Prostate gland (tissue), 2 donors: ENCODE measurements at places on chromosomes 13 and 19. TPM values are rescaled to one million over a fixed set of nuclear protein-coding genes. Genes with fewer than 3 reads are reported as not detected.

DNA sequence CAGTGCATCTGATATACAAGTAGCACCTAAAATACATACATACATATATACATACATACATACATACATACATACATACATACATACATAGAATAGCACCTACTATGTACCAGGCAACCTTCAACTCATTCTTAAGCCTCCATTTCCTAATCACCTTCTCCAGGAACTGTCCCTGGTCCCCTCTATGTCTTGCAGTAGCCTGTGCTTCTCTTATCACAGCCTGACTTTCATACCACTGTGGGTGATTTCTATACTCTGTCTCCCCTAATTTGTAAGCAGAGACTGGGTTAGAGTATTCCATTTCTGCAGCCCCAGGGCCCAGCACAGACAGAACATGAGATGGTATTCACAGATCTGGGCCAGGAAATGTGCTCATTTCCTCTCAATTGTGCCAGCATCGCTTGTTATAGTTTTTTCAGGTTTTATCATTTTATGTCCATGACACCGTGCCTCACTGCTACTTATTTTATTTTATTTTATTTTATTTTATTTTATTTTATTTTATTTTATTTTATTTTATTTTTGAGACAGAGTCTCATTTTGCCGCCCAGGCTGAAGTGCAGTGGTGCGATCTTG lies 14.2 kb upstream of the COLGALT1 start:
- DNase-seq, result no peak
- no peaks in the 10 kb centered on the region for H3K4me1 ChIP-seq
- no peaks in the 10 kb centered on the region for H3K36me3 ChIP-seq
- H3K4me3 ChIP-seq, result no peak overlapping the region
- no peaks in the 10 kb centered on the region for H3K27me3 ChIP-seq

DNA sequence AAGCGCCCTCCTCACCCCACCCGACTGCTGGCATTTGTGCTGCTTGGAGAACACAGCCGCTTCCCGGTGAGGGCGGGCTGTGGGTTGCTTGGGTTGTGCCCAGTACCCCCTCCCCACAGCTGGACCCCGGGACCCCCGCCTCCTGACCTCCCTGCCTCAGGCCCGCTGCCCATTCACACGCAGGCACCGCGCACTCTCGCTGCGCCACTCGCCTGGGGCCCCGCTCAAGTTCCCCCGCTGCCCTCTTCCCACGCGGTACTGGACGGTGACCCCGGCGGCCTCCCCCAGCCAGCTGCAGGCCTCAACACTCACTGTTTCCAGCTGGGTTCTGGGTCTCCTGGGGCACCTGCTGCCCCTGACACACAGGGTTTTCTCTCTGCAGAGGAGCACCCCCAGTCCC lies 16.4 kb downstream of the PLEKHJ1 start:
- no peaks in the 10 kb centered on the region for H3K27me3 ChIP-seq
- H3K36me3 ChIP-seq, result peaks cover 13% of the 10 kb centered on the region
- H3K27ac ChIP-seq, result no peak overlapping the region
- no peak overlapping the region for H3K4me3 ChIP-seq

DNA sequence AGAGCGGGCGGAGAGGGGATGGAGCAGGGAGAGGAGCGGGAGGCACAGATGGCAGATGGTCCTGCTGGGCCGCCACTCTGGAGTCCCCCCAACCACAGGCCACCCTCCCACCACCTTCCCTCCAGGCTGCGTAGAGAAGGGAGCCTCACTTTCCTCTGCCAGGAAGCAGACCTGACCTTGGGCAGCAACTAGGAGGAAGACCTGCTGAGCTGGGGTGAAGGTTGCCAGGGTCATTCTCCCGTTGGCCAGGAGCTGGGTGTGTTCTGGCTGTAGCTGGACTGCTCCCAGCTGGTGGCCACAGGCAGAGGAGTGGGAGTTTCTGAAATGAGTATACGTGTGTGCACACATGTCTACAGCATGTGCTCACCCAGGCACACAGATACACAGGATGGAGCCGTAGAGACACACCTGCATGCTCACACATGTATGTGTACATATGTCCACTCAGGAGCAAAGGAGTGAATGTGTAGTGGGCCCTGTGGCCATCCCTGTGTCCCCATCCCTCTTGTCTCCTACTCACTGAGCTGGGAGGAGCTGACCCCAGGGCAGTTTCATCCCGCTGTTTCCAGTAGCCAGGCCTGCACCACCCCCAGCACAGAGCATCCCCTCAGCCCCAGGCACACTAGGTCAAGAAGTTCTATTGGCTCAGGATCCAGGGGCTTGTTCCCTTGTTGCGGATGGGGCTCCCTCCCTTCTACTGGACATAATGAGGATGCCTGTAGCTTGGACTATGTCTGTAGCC lies 53.0 kb downstream of the CHST8 start:
- H3K27ac ChIP-seq, result no peak overlapping the region
- H3K4me3 ChIP-seq, result no peak overlapping the region
- DNase-seq, result no peak
- H3K4me1 ChIP-seq, result no peaks in the 10 kb centered on the region
- H3K36me3 ChIP-seq, result no peaks in the 10 kb centered on the region
- H3K27me3 ChIP-seq, result peaks cover 3% of the 10 kb centered on the region

DNA sequence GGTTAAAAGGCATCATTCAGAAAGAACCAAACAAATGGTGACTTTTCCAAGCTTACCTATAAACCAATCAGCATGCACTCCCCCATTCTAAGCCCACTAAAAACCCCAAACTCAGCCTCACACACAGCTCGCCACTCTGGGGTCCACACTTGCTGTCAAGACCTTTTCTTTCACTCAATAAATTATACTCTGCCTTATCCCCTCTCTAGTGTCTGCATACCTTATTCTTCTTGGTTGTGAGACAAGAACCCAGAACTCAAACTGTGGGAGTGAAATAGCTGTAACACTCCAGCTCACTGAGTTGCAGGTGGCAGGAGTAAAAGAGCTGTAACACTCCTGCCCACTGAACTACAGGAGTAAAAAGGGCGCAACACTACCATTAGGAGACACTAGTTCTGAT lies 559.0 kb downstream of the TBC1D4 start:
- H3K27ac ChIP-seq, result no peak overlapping the region
- no peaks in the 10 kb centered on the region for H3K4me1 ChIP-seq
- H3K4me3 ChIP-seq, result no peak overlapping the region
- H3K27me3 ChIP-seq, result no peaks in the 10 kb centered on the region

- H3K4me3 ChIP-seq, result no peak overlapping the region
- H3K27ac ChIP-seq, result no peak overlapping the region
- no peak for DNase-seq
- no peaks in the 10 kb centered on the region for H3K36me3 ChIP-seq
- H3K4me1 ChIP-seq, result no peaks in the 10 kb centered on the region
Observed at GRCh38 chr13:98083936-98084335, 59.0 kb upstream of the FARP1 start.

- H3K27me3 ChIP-seq, result peaks cover 3% of the 10 kb centered on the region
- H3K4me1 ChIP-seq, result no peaks in the 10 kb centered on the region
- DNase-seq, result no peak
Observed at GRCh38 chr19:33678796-33679585, 57.2 kb downstream of the CHST8 start.

Gene VMAC
- 29.0 TPM for total RNA-seq

Gene SPTBN4
- 21.9 TPM for total RNA-seq

- H3K36me3 ChIP-seq, result no peaks in the 10 kb centered on the region
- no peaks in the 10 kb centered on the region for H3K27me3 ChIP-seq
- H3K4me3 ChIP-seq, result no peak overlapping the region
- no peaks in the 10 kb centered on the region for H3K4me1 ChIP-seq
- DNase-seq, result no peak
Observed at GRCh38 chr13:97797553-97797952, 155.9 kb upstream of the IPO5 start.

DNA sequence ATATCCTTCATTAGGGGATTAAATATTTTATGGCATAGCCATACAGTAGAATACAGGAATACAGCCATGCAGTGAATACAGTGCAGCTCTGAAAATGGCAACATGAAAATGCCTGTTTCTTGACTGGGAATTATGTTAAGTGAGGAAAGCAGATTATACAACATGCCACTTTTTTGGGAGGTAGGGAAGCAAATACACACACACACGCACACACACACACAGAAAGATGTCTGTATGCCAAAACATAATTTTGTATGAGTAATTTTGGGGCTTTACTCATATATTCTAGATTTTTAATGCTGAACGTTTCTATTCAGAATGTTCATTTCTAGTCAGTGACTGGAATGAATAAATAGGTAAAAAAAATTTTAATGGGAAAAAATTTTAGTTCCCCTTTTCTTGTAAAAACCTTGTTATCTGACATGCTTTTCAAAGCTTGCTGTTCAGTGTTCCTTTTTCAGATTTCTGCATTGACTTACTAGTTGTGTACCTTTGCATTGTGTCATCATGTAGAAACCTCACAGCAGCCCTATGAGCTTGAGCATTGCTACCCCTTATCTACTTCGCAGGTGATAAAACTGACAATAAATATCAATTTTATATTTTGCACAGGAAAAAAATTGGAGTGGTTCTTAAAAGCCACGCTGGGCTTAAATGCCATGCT lies 7.8 kb downstream of the GPR183 start:
- no peak overlapping the region for H3K4me3 ChIP-seq
- no peaks in the 10 kb centered on the region for H3K36me3 ChIP-seq
- no peak overlapping the region for H3K27ac ChIP-seq
- no peaks in the 10 kb centered on the region for H3K4me1 ChIP-seq

DNA sequence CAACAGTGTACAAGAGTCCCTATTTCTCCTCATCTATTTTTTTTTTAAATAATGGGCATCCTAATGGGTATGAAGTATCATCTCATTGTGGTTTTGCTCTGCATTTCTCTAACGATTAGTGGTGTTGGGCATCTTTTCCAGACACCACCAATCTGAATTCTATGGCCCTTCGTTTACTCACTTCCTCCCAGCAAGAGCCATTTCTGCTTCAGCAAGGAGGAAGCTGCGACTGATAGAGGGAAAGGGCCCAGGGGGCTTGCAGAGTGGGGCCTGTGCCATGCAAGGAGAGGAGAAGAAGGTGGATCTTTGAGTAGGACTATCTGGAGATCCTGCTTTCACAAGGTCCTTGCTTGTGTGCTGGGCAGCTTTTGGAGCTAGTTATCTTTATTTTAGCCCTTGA lies 58.0 kb downstream of the USPL1 start:
- no peak overlapping the region for H3K4me3 ChIP-seq
- no peak overlapping the region for H3K27ac ChIP-seq
- no peak for DNase-seq
- no peaks in the 10 kb centered on the region for H3K27me3 ChIP-seq
- H3K4me1 ChIP-seq, result no peaks in the 10 kb centered on the region

Gene SIAH3
- total RNA-seq, result 0.06 TPM

Gene SLC6A16
- 0.59 TPM for total RNA-seq

- H3K4me1 ChIP-seq, result no peaks in the 10 kb centered on the region
- H3K27ac ChIP-seq, result peak overlapping the region; percentile 54
- no peak overlapping the region for H3K4me3 ChIP-seq
- no peaks in the 10 kb centered on the region for H3K27me3 ChIP-seq
Observed at GRCh38 chr13:51729866-51730553, 74.0 kb downstream of the DHRS12 start.

Gene ZNF846
- 30.8 TPM for total RNA-seq

GRCh38 chr19:37987356-37988332 lies 80.6 kb downstream of the SIPA1L3 start:
- H3K4me1 ChIP-seq, result no peaks in the 10 kb centered on the region
- no peak overlapping the region for H3K27ac ChIP-seq
- DNase-seq, result no peak

DNA sequence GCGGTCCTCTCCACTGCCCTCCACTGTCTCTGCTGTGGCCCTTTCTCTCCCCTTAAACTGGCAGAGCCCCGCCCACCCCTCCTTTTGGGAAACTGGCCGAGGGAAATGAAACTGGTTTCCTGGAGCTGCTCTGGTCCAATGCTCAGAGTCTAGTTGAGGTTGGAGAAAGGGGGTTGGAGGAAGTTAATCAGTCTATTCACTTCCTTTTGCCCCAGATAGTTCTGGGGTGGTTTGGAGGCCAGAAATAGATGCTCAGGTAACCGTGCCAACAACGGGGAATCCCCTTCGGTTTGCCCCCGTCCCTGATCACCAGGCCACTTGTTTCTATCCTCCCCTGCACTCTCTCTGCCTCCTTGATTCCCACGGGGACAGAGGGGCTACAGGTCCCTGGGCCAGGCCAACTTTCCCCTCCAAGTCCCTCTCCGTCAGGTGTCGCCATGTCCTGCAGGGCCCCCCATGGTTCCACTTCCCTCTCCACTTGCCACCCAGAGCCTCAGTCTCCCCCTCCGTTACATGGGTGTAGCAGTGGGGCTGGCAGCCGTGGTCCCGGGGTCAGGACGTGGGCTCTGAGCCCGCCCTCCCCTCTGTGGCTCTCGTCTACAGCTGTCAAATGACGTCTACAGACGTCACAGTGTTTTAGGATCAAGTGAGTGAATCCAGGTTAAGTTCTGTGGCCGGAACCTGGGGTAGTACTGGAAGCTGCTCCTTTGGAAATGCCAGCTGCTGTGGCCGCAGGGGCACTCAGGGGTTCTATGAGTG lies at the start of gene IL4I1:
Gene IL4I1 (minus strand): TSS at position 25 of the 759 bp plus-strand sequence. CDS start 727 bp downstream, outside the sequence.
- H3K36me3 ChIP-seq, result no peaks in the 10 kb centered on the region
- no peak within 1 kb of the TSS for H3K4me3 ChIP-seq
- H3K4me1 ChIP-seq, result no peaks in the 10 kb centered on the region
- H3K27me3 ChIP-seq, result no peaks in the 10 kb centered on the region
- no peak for DNase-seq

DNA sequence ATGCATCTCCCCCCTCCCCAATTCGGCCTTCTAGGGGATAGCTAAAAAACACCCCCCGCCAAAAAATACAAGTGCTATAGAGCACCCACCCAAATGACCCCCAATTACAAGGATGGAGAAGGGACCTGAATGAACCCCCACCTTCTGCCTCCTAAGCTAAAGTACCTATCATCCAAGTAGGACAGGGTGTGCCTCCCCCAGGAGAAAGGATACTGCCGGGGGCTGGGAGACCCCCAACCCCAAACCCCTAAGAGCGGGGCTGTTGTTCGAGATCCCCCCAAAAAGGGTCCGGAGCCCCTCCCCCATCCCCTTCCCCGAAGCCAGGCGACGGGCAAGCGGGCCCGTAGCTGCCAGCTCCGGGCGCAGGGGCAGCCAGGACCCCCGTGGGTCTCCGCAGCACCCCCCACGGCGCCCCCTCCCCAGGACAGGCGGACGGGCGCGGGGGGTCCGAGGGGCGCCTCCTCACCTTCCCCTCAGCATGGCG lies 1.9 kb downstream of the ZC3H4 start:
- DNase-seq, result no peak
- peak overlapping the region; percentile 79 for H3K4me3 ChIP-seq
- peak overlapping the region; percentile 100 for H3K27ac ChIP-seq
- no peaks in the 10 kb centered on the region for H3K27me3 ChIP-seq
- no peaks in the 10 kb centered on the region for H3K36me3 ChIP-seq
- H3K4me1 ChIP-seq, result no peaks in the 10 kb centered on the region

Gene UNC13A
- 0.14 TPM for total RNA-seq

Gene MBD3L2
- total RNA-seq, result not detected

GRCh38 chr19:48859711-48860572 lies 8.5 kb downstream of the PLEKHA4 start:
- H3K4me1 ChIP-seq, result no peaks in the 10 kb centered on the region
- H3K4me3 ChIP-seq, result no peak overlapping the region
- DNase-seq, result no peak
- no peaks in the 10 kb centered on the region for H3K27me3 ChIP-seq
- no peaks in the 10 kb centered on the region for H3K36me3 ChIP-seq
- no peak overlapping the region for H3K27ac ChIP-seq

Gene MTUS2
- 1.6 TPM for total RNA-seq

- no peaks in the 10 kb centered on the region for H3K27me3 ChIP-seq
- peaks cover 2% of the 10 kb centered on the region for H3K4me1 ChIP-seq
- no peak overlapping the region for H3K27ac ChIP-seq
- H3K4me3 ChIP-seq, result no peak overlapping the region
- H3K36me3 ChIP-seq, result no peaks in the 10 kb centered on the region
Observed at GRCh38 chr19:8611391-8611876, 919 bp upstream of the ADAMTS10 start.
